ENCODE measurements at places on chromosomes 4 and X.

- no peak for DNase-seq
These were observed 44.9 kb downstream of the CLNK start for GRCh38 chr4:10639664-10640063.

GRCh38 chr4:167088115-167088514 is 146.2 kb downstream of the SPOCK3 start:
- no peak for DNase-seq

DNA sequence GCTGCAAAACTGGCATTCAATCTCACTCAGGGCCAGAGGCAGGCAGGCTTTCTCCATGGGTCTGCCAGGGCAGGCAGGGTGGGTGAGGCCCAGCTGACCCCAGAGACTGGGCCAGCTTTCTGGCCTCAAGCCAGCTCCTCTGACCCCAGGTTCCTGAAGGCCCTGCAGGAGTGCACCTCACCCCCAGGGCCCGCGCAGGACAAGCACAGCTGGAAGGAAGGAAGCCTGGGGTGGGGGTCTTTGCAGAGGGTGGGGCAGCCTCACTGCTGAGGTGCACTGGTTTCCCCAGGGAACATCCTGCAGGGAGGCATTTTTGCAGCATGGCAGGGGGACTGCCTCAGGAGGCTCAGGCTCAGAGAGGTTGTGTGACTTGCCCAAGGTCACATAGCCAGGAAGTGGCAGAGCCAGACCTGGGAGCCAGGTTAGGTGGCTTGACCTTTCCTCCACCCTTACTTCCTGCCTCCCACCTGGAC is 31.5 kb upstream of the AFAP1 start:
- DNase-seq: no peak

GRCh38 chr4:137804906-137805495 is 272.7 kb upstream of the PCDH18 start:
- DNase-seq: no peak

GRCh38 chr4:68373513-68373912 is 23.6 kb upstream of the YTHDC1 start:
- DNase-seq: peak; percentile 29

GRCh38 chrX:132533409-132533808 is 44.6 kb upstream of the MBNL3 start:
- no peak for DNase-seq

DNA sequence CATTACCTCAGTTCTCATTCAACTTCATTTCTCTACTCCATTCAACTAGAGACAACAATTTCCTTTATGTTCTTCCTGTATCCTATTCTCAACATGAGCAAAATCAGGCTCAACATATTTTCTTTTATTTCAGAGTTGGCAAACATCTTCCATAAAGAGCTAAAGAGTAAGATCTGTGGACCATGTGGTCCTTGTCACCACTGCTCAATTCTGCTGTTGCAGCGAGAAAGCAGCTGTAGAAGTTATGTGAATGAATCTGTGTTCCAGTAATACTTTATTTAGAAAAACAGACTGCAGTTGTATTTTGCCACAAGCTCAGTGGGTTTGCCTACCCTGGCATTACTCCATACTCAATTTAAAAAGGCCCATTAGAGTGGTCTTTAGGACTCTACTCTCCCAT is 2057.3 kb downstream of the ARAP2 start:
- no peak for DNase-seq

GRCh38 chrX:538311-538710 is 92.3 kb upstream of the SHOX start:
- DNase-seq: no peak

- DNase-seq: no peak
These were observed 87.7 kb downstream of the MAML3 start for GRCh38 chr4:140066031-140066930.

DNA sequence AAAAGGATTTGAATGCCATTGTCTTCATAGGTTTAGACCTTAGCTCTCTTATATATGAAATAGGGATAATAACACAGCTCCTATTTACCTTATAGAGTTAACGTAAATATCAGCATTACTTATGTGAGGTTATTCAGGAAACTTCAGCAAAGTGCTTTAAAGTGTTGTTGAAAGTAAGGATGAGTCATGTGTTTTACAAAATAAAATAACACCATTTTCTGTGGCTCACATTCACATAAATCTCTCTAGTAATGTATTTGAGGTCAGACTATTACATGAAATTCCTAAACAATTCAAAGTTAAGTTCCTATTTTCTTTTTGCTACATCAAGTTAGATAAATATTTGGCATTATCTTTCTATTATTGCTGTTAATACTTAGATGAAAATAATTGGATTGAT is 2.9 kb downstream of the GNRHR start:
- no peak for DNase-seq

DNA sequence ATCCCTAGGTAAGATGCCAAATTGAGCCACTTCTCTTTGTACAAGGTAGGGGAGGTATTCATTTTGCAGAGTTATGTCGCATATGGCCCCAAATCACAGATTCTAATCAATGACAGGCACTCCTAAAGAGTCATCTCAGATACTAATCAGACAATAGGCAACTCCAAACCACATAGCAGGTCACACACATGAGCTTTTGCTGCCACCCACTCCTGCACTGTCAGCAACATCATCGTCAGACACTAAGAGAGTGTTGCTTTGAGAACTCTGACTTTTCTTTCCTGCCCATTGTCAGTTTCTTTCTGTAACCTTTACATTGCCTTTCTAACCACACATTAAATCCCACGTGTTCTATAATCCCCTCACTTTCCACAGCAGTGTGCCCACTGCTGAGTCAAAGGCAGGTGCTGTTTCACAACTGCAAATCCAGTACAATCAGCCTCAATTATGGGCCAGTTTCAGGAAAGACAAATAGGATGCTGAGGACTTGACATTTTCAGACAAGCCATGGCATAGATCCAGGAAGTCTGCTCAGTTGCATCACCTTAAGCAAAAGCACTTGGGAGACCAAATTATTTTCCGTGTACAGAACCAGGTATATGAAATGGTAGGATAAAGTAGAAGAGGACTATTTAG is 23.5 kb downstream of the TMEM31 start:
- DNase-seq: no peak

GRCh38 chr4:137700751-137701150 is 168.5 kb upstream of the PCDH18 start:
- DNase-seq: no peak

DNA sequence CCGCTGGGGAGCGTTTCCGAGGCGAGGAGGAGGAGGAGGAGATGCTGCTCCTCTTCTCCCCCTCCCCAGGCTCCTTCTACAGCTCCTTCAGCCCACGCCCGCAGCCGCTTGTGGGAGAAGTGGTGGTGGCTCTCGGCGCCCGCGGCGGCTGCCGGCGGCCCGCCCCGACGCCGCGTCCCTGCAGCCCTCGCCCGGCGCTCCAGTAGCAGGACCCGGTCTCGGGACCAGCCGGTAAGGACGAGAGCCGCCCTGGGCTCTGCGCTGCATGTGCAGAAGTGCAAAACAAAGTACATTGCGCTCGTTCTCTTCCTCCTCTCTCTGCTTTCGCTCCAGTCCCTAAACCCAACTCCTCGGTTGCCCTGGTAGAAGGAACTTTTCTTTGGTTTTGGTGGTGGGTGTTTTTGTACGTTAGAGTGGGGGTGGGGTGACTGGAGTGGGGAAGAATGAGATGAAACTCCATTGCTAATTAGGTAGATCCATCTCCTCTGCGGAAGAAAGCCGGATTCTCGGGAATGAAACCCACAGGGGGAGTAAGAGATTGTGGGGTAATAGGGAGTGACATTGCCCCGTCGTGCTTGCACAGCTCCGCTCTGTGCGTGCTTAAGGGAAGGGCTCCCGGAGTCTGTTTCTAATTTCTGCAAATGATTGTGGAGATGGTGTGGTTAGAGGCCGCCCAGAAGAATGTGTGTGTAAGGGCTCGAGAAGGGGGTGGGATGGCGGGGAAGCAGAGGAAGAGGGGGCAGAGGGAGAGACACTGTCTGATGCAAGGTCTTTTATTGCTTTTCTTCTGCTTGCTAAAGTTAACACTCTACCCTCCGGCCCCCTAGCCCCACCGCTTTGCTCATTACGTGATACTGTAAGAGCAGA is 677 bp downstream of the PTPN13 start:
- peak; percentile 0 for DNase-seq

DNA sequence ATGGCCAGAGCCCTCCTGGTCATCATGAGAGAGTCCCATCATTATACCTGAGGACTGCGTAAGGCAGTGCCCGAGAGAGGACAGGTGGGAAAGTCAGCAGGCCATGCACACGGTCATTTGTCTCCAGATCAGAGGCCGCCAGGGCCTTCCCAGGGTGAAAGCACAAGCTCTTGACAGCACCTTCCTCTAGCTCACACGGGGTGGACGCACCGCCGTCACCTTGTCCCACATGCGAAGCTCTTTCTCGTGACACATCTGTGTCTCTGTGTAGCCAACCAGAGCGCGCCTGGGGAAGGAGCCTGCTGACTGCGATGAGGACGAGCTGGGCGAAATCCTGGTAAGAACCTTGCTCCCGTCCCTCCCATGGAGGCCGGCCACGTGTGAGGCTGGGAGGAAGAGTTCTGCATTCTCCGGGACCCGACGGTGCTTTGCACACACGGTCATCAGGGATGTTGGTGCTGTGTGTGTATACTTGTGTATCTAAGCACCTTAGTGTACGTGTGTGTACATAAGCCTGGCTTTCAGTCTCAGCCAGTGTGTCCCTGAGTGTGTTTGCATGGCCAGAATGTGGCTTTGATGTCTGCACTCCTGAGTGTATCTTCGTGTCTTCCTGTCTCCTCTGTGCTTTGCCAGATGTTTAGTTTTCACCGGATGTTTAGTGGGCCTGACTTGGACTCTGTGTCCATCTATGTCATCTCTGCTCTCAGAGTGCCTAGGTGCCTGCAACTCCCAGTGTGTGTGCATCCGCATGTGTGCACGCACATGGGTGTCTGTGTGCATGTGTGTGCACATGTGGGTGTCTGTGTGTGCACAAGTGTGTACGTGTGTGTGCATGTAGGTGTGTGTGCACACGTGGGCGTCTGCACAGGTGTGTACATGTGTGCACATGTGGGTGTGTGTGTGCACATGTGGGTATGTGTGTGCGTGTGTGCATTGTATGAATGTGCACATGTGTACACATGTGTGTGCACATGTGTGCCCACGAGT is 15.1 kb downstream of the ATP5ME start:
- no peak for DNase-seq

DNA sequence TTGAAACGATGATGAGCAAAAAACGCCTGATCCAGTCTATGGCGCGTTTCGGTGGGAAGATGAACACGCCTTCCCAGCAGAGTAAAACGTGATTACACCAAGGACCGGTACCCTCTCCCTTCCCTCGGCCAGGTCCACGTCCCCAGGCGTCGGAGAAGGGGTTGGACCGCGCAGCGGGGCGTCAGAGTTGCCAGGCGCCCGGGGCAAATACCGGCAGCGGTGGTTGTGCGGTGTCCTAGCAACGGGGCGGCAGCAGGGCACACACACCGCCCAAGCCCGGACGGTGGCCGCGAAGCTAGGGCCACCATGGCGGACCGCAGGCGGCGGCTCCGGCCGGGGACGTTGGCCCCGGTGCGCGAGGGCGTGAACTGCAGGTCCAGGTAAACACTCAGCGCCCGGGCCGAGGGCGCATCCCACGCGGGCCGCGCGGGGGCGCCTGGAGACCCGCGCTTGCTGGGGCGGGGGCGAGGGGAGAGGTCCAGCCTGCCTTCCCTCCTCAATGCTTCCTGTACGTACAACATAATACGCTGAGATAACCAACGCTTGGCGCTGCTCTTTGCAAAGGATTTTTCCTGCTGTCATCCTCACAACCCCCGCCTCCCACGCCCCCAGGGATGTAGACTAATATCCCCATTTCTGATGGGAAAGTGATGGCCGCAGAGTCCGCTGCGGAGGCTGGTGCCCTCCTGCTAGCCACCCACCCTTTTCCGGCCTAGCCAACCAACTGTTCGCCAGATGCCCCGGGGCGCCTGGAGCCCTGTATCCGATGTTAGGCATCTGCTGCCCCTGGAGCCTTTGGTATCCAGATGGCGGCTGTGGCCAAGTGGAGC is at the start of gene FAM47E:
Gene FAM47E, plus strand, starts transcription at position 281 of the 830 bp plus-strand sequence. Its CDS starts 26 bp downstream, at position 307.
- no peak for DNase-seq

DNA sequence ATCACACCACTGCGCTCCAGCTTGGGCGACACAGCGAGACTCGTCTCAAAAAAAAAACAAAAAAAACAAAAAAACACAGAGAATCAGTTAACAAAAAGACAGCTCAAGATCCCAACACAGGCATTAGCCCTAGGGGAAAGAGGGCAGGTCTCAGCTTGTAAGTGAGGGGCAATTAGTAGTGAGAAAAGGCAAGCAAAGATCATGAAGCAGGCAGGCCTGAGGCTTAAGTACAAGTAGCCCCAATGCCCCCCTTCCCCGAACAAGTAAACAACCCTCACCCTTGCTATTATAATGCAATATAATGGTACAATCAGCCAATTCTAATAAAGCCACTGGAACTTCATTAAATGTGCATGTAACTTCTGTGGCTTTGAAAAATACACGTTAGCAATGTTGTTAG is 17.0 kb downstream of the ADGRA3 start:
- no peak for DNase-seq

DNA sequence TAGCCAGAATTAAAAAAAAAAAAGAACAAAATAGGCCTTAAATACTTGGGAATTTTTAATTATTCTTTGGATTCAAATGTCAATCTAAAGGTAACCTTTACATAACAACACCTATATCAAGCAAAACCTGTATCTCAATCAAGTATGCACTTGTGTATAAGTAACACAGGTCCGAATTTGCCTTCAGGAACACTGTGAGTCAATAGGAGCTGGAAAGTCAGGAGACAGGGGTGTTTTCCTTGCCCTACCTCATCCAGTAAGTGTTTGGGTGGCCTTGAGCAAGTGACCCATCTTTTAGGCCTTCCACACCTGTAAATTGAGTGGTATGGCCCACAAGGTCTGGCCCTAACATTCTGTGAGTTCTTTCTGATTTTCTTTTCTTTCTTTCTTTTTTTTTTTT is 40.8 kb upstream of the VEGFD start:
- DNase-seq: no peak

DNA sequence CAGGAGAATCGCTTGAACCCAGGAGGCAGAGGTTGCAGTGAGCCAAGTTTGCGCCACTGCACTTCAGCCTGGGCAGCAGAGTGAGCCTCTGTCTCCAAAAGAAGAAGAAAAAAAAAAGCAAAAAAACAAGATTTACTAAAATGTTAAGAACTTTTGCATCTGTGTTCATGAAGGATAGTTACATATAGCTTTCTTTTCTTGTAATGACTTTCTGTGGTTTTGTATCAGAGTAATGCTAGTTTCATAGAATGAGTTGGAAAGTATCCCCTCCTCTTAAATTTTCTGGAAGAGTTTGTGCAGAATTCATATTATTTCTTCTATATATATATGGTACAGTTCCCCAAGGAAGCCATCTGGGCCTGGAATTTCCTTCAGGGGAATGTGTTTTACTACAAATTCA is 17.0 kb upstream of the GRIPAP1 start:
- no peak for DNase-seq

GRCh38 chr4:37780444-37781130 is 45.9 kb upstream of the PGM2 start:
- DNase-seq: no peak

GRCh38 chrX:1105671-1106419 is 106.6 kb downstream of the CRLF2 start:
- DNase-seq: no peak

- DNase-seq: no peak
These were observed 947.8 kb downstream of the C4orf33 start for GRCh38 chr4:130043732-130044160.

GRCh38 chrX:44569122-44569521 is 26.5 kb upstream of the FUNDC1 start:
- no peak for DNase-seq

GRCh38 chr4:7518871-7519637 is 84.3 kb upstream of the PSAPL1 start:
- no peak for DNase-seq
